ENCODE measurements at places on chromosomes 2 and 18.

DNA sequence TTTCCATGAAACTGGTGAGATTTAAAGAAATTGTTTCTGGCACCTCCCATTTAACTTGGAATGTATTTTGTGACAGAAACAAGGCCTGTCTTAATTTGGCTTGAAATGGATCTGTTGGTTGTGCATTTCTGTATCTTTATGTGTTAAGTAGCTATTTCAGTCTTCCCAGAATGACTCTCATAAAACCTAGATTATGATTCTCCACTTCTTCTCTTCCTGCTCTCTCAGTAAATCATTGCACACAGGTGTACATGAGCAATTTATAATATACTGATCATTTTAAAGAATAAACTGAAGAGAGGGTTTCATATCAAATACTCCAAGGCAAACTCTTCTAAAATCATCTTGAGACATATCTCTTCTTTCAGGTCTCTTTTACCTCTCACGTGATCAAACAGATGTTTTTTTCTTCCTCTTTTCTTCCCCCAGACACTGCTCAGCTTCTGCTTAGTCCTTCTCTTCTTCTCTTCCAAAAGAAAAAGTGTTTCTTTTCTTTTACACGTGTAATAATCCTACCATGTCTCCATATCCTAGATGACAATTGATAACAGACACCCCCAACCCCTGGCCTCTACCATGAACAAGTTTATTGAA, 112.0 kb downstream of the PPP1R1C start:
- DNase-seq, result no peak

DNA sequence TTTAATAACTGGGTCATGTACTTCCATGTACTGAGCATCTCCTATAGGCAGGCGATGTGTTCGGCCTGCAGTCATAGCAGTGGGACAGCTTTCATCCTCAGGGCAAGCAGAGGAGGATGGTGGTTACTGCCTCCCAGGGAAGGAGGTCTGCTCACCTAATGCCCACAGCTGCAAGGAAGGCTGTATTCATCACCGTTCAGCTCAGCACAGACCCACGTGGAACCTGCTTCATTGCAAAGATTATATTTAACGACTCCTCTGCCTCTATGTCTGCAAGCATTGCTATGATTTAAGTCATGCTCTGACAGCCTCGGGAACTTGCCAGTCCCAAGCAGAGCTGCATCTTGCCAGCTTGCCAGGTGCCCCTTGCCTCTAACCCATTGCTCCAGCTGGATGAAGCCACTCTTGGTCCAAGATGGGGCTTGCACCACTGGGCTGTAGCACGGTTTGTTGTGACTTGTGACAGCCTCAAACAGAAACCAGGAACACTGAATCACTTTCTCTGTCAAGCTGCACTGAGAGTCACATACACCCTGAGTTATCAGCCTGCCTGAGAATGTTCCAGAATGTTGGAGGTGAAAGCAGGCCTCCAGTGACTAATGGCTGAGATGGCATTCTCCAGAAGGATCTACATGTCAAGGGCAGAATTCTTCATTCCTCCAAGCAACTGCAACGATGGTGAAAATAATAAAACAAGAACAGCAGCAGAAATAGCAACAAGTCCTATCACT, 651.1 kb upstream of the ID2 start:
- DNase-seq, result no peak

DNA sequence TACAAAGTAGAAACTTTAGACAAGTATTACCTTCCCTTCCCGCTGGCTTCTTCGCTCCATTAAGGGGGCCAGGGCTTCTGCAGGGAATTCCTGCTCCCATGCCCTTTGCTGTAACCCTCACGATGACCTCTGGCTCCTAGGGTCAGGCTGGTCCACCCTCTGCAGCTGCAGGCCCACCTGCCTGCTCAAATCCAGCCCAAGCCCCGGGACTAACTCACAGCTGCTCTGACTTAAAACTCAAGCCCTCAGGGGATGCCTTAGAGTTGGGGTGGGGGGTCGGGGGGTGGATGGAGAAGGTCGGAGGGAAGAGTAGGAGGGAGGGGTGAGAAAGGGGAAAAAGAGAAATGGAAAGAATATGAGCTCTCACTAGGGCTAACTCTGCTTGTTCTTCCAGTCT, 4.9 kb downstream of the IGFBP5 start:
- DNase-seq, result no peak

DNA sequence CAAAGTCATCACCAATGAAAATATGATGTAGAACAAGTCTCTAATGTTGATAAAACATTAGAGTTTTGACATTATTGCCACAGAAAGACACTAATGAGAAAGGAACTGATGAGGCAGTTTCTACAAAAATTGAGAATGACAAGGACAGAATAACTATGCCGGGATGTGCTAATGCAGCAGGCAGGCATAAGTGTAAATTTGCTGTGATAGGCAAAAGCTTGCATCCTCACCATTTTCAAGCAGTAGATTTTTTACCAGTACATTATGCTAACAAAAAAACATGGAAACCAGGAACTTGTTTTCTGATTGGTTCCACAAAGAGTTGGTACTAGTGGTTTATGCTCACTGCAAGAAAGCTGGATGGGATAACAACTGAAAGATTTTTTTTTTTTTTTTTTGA, 715.5 kb upstream of the LRRTM4 start:
- DNase-seq, result no peak

DNA sequence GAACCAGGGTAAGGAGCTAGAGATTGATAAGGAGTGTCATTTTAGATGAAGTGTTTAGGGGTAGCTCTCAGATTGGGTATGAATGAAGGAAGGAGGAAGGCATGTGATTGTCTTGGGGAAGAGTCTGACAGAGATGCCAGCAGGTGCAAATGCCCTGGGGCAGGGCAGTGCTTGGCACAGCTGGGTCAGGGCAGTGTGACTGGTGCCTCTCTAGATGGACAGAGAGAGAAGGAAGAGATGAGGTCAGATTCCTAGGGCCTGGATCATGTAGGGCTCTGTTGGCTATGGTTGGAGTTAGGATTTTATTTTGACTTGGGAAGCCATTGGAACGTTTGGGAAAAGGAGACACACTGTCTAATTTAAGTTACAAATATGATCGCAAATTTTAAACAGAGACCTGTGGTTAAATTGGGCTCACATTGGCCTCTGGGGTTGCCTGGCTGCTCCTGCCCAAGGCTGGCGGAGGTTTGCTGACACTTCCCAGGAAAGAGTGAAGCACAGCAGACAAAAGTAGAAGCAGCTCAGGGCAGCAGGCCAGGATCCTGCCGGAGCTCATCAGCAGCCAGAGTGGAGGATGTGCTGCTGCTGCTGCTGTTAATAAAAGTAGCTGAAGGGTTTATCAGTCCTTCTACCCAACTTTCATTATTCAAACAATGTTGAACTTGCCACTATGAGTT, 32.7 kb upstream of the FHL2 start:
- DNase-seq, result no peak

DNA sequence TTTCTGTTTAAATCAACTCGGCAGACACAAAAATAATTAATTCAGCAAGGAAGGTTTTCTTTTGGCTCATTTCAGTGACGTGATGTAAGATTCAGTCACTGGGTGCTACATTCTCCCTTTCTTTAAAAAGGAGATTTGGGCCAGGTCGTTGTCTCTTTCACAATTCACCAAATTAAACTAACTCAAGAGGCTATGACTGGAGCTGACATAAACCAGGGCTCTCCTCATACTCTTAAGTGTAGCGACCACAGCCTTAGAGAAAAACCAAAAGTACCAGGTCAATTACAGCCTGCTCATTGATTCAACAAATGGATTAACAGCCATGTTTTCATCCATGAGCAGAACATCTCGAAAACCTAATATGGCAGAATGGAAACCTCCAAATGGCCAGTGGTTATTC, 85.7 kb downstream of the PAX3 start:
- DNase-seq, result no peak

- no peak for DNase-seq
Observed at GRCh38 chr18:49630246-49630699, 68.4 kb downstream of the LIPG start.

GRCh38 chr2:29549069-29549380, 372.4 kb downstream of the ALK start:
- DNase-seq, result no peak

GRCh38 chr2:24375349-24376087, 15.2 kb upstream of the ITSN2 start:
- no peak for DNase-seq

DNA sequence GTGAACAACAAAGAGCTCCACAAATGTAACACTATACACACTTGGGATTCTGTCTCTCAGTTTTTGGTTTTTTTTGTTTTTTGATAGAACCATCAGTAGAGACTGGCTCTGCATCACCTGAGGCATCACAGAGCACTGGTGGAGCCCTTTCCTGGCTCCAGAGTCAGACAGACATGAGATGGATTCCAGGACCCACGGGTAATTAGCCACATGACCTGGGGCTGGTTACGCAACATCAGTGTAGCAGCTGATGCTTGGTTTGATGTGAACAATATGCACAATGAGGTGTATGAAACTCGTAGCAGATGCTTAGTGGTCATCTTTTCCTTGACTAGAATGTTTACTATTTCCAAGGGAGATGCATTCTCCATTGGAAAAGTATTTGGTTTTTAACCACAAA, 40.7 kb downstream of the CMPK2 start:
- DNase-seq, result no peak

- DNase-seq, result peak; percentile 48
Observed at GRCh38 chr2:43160778-43161177, 65.6 kb downstream of the ZFP36L2 start.

- no peak for DNase-seq
Observed at GRCh38 chr2:112643488-112643887, 2.3 kb upstream of the SLC20A1 start.

DNA sequence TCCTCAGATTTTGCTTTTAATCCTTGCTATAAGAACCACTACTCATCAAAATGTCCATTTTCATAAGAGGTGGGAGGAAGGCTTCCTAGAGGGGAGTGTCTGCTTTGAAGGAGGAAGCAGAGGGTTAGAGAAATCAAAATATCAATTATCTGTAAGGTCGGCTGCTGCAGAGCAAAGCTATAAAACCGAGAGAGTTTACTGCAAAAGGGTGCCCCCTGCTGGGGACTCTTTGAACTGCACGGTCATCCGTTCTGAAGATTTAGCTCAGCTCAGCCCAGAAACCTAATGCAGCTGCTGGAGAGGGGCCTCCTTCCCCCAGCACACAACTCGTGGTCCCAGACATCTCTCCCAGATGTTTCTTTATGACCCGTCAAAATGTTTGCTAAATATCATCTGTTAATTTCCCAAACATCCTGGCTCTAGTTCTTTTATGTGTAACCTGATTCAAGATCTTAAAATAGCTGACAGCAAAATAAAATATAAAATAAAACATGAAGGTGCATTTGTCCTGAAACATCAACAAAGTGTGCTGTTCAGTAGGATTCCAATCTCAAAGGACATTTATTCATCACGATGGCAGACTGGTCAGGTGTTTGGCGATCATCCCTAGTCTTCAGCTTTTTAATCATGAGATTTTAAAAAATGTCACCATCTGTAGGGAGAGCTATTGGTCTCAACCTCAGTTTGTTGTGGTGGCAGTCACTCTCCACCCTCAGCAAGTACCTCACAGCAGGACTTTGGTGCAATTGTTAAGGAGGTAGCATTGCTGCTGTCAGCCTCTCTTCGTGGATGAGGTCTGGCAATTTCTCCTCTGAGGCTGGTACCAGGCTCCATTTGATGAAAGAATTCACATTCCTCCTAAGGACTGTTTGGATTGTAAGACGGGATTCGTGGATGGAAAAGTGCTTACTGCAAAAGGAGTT, 185.9 kb downstream of the MTX2 start:
- DNase-seq, result peak; percentile 49

DNA sequence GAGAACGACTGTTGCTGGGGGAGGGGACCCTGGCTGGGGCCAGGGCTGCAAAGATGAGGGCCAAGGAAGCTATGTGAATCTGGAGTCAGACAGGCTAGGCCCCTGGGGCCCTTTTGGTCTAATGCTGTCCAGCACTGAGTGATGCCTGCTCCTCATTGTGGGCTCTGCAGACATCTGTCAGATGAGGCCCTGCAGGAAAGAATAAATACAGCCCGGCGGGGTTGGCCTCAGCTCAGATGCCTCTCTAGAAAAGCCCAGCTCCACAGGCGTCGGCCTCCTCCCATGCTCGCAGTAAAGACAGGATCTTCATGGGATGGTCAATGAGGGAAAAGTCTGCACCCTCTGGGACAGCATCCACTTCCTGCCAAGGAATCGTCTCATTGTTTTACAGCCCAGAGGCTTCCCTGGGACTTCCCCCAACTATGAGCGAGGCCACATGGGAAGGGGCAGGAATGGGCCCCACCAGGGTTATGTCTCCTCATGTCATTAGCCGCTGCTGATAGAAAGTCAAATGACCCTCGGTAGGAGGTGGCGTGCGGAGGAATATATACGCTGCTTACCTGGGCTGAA, 125.8 kb upstream of the GLI2 start:
- no peak for DNase-seq

DNA sequence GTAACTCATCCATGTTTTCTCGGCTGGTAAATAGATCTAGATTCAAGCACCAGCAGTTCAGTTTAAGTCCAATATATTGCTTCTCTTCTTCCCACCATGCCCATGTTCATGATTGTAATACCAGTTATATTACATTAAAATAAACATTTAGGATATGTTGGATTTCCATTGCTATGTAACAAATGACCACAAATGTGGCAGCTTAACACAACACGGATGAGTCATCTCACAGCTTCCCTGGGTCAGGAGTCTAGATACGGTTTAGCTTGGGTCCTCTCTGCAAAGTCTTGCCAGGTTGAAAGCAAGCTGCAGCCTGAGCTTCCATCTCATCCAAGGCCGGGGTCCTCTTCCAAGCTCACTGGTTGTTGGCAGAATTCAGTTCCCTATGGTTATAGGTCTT, 39.4 kb upstream of the SMAD2 start:
- peak; percentile 18 for DNase-seq

GRCh38 chr18:8029731-8030130, 462.6 kb downstream of the PTPRM start:
- DNase-seq, result no peak

GRCh38 chr18:64322189-64322588, 173.3 kb upstream of the LINC00305 start:
- no peak for DNase-seq

DNA sequence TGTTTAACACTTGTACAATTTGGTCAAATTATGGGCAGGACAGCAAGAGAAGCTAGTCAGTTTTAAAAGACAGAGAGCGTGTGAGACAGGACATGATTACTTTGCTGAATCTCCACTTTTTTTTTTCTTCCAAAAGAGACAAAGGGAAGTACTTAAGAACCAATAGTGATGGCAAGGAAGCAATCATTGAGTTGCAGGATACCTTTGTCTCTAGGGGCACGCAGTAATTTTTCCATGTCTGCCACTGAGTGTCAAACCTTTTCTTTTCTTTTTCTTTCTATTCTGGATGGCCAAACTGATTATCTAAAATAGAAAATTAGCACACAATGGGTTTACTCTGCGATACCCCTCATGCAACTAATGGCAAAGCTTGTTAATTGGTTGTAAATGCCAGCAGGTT, 533.0 kb downstream of the PLCL1 start:
- DNase-seq, result no peak

- DNase-seq, result no peak
Observed at GRCh38 chr2:231683292-231684235, 24.8 kb upstream of the PTMA start.

- no peak for DNase-seq
Observed at GRCh38 chr2:150907466-150907865, 354.2 kb downstream of the RBM43 start.

GRCh38 chr2:163312713-163313112, 423.1 kb downstream of the FIGN start:
- DNase-seq, result no peak

Data from SW480 (cell line).